ENCODE measurements at places on chromosomes 1 and 21. TPM values are rescaled to one million over a fixed set of nuclear protein-coding genes. Genes with fewer than 3 reads are reported as not detected.

GRCh38 chr21:44555200-44555875 lies 3.3 kb downstream of the KRTAP10-3 start:
- DNase-seq: no peak

- no peak for DNase-seq
These were observed 84.9 kb downstream of the PTPN14 start for GRCh38 chr1:214466403-214467077.

- DNase-seq: no peak
These were observed 6.2 kb downstream of the TMEM59 start for GRCh38 chr1:54046671-54047383.

GRCh38 chr1:222138095-222138494 lies 396.2 kb upstream of the DUSP10 start:
- DNase-seq: no peak

OR6N1 gene
- total RNA-seq: not detected

Measured in neural progenitor cell (in vitro differentiated cells).